ENCODE measurements at places on chromosomes 11 and 22.

DNA sequence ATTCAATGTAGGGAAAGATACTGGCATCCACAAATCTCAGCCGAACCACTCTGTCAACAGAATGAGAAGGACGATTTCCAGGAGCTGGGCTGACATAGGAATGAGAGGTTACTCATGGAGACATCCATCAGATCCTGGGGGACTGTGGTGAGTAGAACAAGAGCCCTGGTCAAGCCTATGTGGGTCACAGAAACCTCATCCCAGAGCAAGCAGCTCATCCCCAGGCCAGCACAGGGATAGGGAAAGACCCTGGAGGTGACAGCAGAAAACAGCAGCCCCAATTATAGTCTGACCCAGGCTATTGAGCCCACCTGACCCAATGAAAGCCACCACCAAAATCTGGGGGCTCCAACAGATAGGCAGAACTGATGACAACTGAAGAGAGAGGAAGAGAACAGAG lies 128.0 kb upstream of the SERPIND1 start:
- DNase-seq = no peak

GRCh38 chr11:57981536-57981935 lies 42.1 kb upstream of the OR9Q1 start:
- no peak for DNase-seq

DNA sequence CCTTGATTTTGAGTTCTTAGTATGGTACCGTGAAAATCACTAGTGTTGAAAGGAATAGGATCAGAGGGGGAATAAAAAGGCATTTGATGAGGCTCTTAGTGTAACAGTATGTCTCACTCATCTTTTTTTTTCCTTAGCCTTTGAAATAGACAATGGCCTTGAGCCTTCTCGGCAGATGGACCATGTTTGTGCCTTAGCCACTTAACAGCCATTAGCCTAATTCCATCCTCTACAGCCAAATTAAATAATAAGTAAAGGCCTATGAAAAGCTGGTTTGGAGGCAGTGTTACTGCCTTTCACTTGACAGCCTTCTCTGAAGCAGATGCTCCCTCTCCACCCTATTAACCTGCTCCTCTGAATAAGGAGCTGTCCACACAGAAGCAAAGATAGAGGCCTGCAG lies 580.7 kb downstream of the NTM start:
- DNase-seq = no peak

- no peak for DNase-seq
Measured at GRCh38 chr11:15127341-15127740, 12.6 kb downstream of the INSC start.

DNA sequence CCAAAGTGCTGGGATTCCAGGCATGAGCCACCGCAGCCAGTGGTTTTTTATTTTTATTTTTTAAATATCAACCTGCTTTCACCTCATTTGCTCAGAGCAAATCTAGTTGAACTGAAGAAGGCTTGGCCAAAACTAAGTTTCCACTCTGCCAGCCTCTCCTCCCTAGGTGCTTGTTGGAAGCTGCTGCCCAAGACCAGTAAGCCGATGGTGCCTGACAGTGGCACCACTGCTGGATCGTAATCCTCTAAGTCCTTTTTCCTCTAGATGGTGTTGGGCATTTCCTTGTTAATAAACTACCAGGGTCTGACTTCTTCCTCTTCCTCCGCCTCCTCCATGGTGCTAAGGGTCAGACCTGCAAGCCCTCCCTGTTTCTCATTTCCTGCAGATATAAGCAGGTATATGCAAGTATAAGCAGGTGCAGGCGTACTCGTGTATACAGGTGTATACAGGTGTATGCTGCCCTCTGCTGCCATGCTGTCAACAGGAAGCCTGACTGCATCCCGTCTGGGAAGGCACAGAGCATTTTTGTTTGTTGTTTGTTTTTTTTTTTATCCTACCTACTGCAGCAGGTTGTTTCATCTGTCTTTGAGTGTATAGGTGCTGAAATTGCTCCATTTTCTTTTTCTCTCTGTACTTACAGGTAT lies 1.6 kb downstream of the NADSYN1 start:
- DNase-seq = peak; percentile 41

GRCh38 chr11:26522912-26523610 lies 49.0 kb downstream of the MUC15 start:
- no peak for DNase-seq

GRCh38 chr11:107123022-107123421 lies 104.7 kb upstream of the GUCY1A2 start:
- DNase-seq = no peak

DNA sequence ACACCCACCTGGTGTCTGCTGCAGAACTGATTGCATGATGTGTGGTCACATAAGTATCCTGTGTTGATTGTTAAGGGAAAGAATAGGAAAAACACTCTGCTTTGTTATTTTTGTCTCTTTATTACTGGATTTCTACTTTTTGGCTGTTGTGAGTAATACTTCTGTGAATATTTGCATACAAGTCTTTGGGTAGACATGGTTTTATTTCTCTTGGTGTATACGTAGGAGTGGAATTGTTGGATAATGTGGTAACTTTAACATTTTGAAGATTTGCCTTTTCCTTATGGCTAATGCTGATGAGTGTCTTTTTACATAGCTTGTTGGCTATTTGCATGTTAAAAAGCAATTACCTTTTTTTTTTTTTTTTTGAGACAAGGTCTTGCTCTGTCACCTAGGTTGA lies 13.1 kb downstream of the PPP6R3 start:
- DNase-seq = no peak

DNA sequence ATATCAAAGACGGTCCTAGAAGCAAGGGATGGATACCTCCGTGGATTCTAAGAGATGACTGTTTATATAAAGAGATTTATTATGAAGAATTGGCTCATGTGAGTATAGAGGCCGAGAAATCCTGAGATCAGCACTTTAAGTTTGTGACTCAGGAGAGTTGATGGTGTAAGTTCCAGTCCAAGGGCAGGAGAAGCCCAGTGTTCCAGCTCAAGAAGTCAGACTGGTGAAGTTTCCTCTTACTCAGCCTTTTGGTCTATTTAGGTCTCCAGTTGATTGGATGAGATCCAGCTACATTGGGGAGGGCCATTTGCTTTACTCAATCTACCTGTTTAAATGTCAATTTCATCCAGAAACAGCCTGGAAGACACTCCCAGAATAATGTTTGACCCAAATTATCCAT lies 45.1 kb downstream of the TSPAN18 start:
- DNase-seq = no peak

- DNase-seq = no peak
Measured at GRCh38 chr11:130731401-130731800, 184.9 kb downstream of the SNX19 start.

DNA sequence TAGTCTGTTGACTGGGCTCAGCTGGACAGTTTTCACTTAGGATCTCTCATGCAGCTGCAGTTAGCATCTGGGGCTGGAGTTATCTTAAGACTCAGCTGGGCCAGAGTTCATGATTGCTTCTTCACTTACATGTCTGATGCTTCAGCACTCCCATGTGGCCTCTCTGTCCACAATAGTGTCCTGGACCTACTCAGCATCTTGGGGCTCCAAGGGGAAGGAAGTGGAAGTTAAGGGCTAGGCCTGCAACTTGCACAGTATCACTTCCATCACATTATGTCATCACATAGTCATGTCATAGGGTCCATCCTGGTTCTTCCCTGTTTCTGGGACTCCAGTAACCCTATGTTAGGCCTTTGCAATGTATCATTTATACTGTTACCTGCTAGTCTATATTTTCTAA lies 115.9 kb downstream of the C11orf65 start:
- no peak for DNase-seq

- no peak for DNase-seq
Measured at GRCh38 chr11:118275176-118275575, 11.1 kb upstream of the MPZL2 start.

DNA sequence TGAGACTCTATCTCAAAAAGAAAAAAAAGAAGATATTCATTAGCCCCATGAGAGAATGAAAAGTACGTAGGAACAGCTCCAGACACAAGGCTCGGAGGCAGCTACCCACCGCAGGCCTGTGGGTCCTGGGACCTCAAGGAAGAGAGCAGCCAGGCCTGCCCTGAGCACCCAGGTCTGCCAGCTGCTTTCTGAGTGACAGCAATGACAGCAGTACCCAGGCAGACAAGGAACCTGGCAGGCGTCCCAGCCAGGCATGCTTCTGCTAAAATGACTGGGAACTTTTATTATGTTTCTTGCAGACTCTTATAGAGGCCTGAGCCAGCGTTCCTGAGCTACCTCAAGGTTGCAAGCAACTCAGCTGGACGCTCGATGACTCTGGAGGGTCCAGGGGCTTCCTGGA lies 31.6 kb downstream of the CPT1A start:
- DNase-seq = no peak

GRCh38 chr11:130308059-130308458 lies 6.7 kb downstream of the ZBTB44 start:
- no peak for DNase-seq

GRCh38 chr22:19656541-19657251 lies 57.6 kb upstream of the SEPTIN5 start:
- DNase-seq = no peak

DNA sequence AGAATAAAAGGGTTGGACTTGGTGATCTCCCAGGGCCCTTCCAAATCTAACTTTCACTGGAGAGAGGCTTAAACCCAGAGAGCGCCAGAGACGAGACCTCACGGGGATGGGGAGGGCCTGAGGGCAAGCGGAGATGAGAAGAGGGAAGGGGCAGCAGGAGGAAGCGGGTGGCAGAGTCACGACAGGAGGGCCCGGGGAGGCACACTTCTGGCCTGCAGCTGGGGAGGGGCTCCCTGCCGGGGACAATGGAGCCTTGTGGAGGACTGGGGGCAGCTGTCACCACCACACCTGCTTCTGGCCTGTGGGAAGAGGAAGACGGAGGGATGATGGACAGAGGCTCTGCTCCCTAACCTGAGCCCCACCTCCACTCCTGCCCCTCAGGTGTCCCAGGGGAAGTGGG lies 40.2 kb downstream of the PDE2A start:
- DNase-seq = no peak

- DNase-seq = no peak
Measured at GRCh38 chr11:32162351-32162750, 71.5 kb downstream of the RCN1 start.

DNA sequence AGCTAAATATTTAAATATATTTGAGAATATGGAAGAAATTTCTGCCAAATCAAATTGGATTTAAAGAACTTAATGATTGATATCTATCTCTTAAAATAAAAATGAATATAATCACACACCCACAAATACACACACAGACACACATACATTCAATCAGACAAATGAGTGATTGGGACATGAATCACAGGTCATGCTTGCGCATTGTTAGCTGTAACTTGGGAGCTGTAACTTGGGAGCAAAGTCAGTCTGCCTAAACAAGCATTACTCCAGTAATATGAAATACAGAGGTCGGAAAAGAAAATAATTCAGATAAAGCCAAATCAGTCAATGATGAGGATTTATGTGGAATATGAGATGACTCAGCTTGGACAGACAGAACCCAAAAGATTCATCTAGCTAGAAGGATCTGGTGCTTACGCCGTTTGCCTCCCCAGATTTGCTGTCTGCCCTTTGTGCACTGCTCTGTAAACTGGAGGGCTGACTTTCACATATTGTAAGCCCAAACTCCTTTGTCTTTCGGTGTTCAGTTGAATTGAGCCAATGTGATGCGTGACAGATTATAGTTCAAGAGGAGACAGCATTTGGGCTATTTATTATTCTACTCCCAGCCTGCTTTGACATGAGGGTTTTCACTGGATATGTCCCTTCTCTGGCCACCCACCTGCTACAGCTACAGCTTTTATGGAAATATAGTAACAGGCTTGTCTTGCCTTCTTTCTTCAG lies 1.6 kb downstream of the OR56B1 start:
- DNase-seq = no peak

- DNase-seq = no peak
Measured at GRCh38 chr11:82034527-82034926, 699.1 kb downstream of the FAM181B start.

GRCh38 chr11:63839508-63840355 lies 822 bp downstream of the MARK2 start:
- DNase-seq = peak; percentile 28

DNA sequence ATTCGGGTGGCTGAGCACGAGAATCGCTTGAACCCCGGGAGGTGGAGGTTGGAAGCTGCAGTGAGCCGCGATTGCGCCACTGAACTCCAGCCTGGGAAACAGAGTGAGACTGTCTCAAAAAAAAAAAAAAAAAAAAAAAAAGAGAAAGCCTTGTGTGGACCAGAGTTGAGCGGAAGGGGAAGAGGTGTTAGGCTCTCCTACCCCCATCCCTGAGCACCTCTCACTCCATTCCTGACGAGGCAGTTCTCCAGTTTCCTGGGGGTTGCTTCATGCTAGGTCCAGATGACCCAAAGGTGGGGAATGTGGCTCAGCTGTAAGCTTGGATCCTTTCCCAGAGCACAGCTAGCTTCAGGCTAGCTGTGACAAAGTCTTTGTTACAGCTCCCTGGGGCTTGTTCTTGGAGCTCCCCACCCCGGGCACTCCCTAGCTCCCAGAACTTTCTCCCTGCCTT lies 8.8 kb upstream of the DNAL4 start:
- DNase-seq = no peak

- no peak for DNase-seq
Measured at GRCh38 chr11:31340903-31341572, 28.5 kb downstream of the DCDC1 start.

DNA sequence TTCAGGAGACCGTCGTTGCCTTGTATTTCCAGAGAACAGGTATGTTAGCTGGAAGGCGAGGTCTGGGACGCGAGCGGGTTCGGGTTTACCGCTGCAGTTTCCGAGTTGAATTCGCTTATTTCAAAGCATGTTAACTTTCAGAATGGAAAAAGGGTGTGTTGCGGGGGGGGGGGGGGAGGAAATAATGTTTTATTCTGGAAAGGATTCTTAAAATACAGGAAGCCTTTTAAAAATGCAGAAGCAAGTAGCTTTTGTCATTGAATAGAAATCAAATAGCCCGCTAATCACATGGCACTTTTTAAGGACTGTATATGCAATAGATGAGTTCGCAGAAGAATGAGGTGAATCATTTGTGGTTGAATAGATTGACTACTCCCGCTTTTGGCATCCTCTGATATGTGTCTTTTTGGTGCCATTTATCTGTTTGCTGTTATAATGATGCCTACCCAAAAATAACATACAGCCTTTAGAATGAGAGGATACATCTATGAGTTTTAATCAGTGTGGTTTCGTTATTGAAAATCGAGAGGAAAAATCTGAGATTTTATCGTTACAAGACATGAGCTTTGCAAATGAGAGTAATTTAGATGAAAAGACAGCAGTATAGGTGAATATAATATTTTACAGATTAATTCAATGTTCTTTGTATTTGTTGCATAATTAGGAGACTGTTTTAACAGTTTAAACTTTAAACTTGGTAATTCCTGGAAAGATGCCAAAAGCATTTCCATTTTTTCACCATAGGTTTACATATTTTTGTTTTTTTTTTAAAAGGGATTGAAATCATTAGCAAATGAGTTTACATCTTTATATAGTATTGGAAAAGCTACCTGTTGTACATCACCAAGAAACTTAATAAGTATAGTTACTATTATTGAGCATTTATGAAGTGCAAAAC lies 1.7 kb downstream of the PDE3B start:
- peak; percentile 27 for DNase-seq

- DNase-seq = no peak
Measured at GRCh38 chr11:75868990-75869389, 54.0 kb downstream of the UVRAG start.

DNA sequence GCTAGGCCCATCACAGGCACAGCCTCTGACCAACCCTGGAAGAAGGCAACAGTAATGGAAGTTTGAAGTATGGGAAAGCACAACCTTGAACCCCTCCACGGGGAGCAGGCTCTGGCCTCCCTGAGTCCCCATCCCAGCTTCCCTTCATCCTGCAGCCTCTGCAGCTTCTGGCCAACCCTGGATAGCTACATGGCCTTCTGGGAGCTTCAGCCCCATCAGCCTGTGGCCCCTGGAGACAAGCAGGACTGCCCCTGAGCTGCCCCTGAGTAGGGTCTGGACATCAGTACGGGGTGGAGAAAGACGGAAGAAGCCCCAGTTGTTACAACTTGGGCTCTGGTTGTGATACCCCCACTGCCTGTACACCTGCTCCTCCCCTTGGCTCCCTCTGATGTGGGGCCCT lies 113.8 kb upstream of the CD82 start:
- no peak for DNase-seq

Data from activated CD8-positive, alpha-beta memory T cell treated with anti-CD3 and anti-CD28 coated beads, Interleukin-2, amount 50 U/mL, for 4 hours (primary cell).